ENCODE measurements at places on chromosomes 7 and 10. TPM values are rescaled to one million over a fixed set of nuclear protein-coding genes. Genes with fewer than 3 reads are reported as not detected.
A peak's percentile ranks its signal among the peaks of the same experiment; 100 is the strongest.

POT1 gene
- 38.5 TPM for total RNA-seq

AKR1C8 gene
- 0.09 TPM for total RNA-seq

DNAJB9 gene
- total RNA-seq, result 13.2 TPM

DGKI gene
- 0.33 TPM for total RNA-seq

FGFBP3 gene
- 0.52 TPM for total RNA-seq

DNA sequence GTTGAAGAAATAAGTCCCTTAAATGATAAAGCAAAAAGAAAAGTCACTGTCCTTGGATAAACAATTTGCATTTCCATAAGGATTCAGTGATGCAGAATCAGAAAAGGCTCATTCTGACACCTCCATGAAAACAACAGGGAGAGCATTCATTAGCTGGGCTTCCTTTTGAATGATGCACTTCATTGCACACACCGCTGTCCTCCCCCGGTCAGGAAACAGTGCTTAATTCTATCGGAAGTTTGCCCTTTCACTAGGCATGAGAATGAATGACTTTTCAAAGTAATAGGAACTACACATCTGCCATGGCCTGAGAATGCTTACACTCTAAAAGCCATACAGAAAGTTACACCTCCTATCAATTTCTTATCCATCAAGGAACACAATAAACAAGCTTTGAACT, 4.2 kb downstream of the PCDH15 start:
- H3K4me3 ChIP-seq, result no peak overlapping the region
- H3K27me3 ChIP-seq, result no peaks in the 10 kb centered on the region

GRCh38 chr7:85529201-85529600, 342.3 kb upstream of the SEMA3D start:
- no peak for DNase-seq
- no peaks in the 10 kb centered on the region for H3K36me3 ChIP-seq
- no peak overlapping the region for H3K27ac ChIP-seq

DNA sequence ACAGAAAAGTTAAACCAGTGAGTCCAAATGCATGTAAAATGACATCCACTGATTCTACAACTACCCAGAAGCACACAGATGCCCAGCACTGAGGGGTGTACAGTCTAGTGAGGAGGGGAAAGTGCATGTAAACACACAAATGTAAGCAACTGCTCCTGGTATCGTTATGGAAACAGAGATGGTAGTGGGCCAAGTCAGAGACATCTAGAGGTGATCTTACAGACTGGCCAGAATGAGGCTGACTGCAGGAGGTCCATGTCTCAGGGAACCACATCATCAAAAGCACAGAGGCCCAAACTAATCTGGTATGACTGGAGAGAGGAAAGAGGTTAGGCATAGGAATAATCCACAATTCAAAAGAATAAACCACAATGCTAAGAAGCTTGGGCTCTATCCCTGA, 176.5 kb downstream of the SRPK2 start:
- DNase-seq, result no peak
- H3K4me3 ChIP-seq, result no peak overlapping the region
- H3K4me1 ChIP-seq, result peaks cover 18% of the 10 kb centered on the region

DNA sequence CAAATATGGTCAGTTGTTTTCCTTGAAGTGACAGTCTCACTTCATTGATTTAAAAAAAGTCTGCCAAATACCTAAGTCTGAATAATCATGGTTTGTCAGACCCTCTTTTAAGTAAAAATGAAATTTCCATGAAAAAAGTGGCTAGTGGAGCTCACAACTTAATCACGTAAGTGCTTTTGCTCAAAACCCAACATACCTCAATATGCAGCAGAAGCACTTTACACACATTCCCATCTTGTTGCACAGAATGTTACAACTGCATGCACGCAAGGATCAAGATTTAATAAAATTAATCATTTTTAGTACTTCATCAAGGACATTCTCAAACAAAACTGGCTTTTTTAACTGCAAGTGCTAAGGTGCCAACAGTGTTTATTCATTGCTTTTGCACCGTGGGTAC, 21.6 kb downstream of the EZH2 start:
- peaks cover 4% of the 10 kb centered on the region for H3K4me1 ChIP-seq
- no peak for DNase-seq

DNA sequence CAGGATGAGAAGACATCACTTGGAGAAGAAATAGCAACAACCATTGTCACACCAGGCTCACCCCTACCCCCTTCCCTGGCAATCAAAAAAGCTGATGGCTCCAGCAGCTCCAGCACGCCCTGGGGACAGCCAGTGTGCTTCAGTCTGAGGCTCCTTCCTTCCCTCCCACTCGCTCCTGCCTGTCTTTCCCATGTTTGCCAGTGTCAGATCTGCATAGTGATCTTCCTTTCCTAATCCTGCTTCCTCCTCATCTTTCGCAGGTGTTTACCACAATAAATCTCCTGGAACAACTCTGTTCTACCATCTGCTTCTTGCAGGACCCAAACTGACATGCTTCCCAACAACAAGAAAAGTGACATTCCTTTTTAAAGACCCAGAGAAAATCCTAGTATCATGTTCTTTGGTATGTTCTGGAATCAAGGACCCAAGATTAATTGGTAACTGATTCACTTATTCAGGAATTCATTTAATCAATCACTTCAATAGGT, 57.1 kb downstream of the STEAP1B start:
- H3K27ac ChIP-seq, result no peak overlapping the region
- DNase-seq, result no peak
- no peaks in the 10 kb centered on the region for H3K27me3 ChIP-seq

DNA sequence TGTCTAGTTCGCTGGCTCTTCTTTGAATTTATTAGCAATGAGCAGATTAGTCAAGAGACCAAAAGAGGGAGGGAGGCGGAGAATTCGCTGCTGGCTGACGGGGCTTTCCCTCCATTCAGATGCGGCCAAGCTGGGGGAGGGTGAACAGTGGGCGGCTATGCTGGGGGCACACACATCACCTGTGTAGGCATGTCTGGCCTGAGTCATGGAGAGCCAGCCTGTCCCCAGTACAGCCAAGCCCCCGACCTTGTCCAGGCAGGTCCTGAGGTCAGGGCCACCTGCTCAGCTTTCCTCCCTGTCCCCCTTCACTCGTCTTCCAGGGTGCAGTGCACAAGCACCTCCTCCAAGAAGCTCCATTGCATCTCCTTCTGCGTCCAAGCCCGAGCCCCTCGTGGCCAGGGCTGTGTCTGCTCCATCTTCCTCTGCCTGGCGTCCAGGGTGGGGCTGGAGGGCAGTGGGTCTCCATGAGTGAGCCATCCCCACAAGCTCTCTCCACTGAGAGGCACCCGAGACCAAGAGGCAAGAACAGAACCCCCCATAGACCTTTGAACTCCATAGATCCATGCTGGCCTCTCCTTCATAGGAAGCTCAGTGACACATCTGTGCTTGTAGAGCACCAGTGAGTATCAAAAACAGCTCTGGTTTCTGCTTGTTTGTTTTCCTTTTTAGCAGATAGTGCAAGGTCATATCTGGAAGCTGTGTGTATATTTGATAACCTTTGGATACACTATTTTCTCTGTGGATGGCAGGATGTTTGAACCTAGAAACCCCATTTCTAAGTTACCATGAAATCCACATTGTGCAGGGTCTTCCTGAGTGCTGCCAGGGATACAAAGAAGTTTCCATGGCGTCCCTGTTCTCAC, 1.9 kb upstream of the DEPP1 start:
- DNase-seq, result no peak
- H3K27ac ChIP-seq, result no peak overlapping the region
- H3K4me1 ChIP-seq, result peaks cover 5% of the 10 kb centered on the region

GRCh38 chr10:132536241-132536876, 1.2 kb upstream of the INPP5A start:
- no peaks in the 10 kb centered on the region for H3K36me3 ChIP-seq
- no peak for DNase-seq
- peaks cover 44% of the 10 kb centered on the region for H3K4me1 ChIP-seq
- no peak overlapping the region for H3K27ac ChIP-seq
- H3K4me3 ChIP-seq, result peak overlapping the region; percentile 49

- H3K4me1 ChIP-seq, result no peaks in the 10 kb centered on the region
- H3K27me3 ChIP-seq, result no peaks in the 10 kb centered on the region
- no peak overlapping the region for H3K27ac ChIP-seq
- no peak overlapping the region for H3K4me3 ChIP-seq
These were observed 286.4 kb upstream of the LRRN3 start for GRCh38 chr7:110804501-110804900.

GRCh38 chr7:142434666-142435167, 176.9 kb upstream of the PRSS58 start:
- peaks cover 67% of the 10 kb centered on the region for H3K4me1 ChIP-seq
- H3K27me3 ChIP-seq, result no peaks in the 10 kb centered on the region
- H3K36me3 ChIP-seq, result no peaks in the 10 kb centered on the region
- H3K4me3 ChIP-seq, result no peak overlapping the region
- DNase-seq, result no peak
- peak overlapping the region; percentile 71 for H3K27ac ChIP-seq

GRCh38 chr10:28293236-28294168, 9.4 kb downstream of the MPP7 start:
- H3K4me3 ChIP-seq, result no peak overlapping the region
- no peaks in the 10 kb centered on the region for H3K4me1 ChIP-seq
- H3K27me3 ChIP-seq, result no peaks in the 10 kb centered on the region
- no peak for DNase-seq

- no peaks in the 10 kb centered on the region for H3K4me1 ChIP-seq
- no peak overlapping the region for H3K27ac ChIP-seq
- H3K4me3 ChIP-seq, result no peak overlapping the region
- H3K36me3 ChIP-seq, result peaks cover 11% of the 10 kb centered on the region
- no peaks in the 10 kb centered on the region for H3K27me3 ChIP-seq
These were observed 148.4 kb upstream of the KAT6B start for GRCh38 chr10:74677951-74678350.

DNA sequence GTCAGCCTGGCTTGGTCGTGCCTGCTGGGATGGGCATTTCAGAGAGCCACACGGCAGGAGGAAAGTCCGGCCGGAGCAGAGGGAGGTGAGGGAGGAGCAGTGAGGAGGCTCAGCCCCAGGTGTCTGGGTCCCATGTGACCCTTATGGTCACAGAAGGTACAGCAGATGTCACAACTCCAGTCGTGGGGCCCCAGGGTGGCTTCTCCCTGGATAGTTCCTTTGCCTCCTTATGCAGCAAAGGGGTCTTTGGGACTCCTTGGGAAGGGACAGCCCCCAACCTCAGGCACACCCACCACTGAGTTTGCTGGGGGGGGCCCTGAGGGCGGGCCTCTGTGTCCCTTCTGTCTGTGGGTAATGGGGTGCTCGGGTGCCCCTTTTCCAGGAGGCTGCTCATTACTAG, 19.6 kb upstream of the PRKAG2 start:
- no peak overlapping the region for H3K4me3 ChIP-seq
- H3K27me3 ChIP-seq, result peaks cover 14% of the 10 kb centered on the region
- no peaks in the 10 kb centered on the region for H3K4me1 ChIP-seq
- H3K36me3 ChIP-seq, result no peaks in the 10 kb centered on the region

- H3K36me3 ChIP-seq, result no peaks in the 10 kb centered on the region
- peaks cover 12% of the 10 kb centered on the region for H3K4me1 ChIP-seq
These were observed 20.7 kb downstream of the CCDC3 start for GRCh38 chr10:12980713-12981306.

- peak; percentile 8 for DNase-seq
- no peaks in the 10 kb centered on the region for H3K4me1 ChIP-seq
- no peak overlapping the region for H3K4me3 ChIP-seq
- no peak overlapping the region for H3K27ac ChIP-seq
These were observed 33.6 kb downstream of the SMKR1 start for GRCh38 chr7:129535896-129536295.

GRCh38 chr7:112182749-112183148, 23.4 kb downstream of the DOCK4 start:
- H3K27ac ChIP-seq, result no peak overlapping the region
- H3K36me3 ChIP-seq, result no peaks in the 10 kb centered on the region
- H3K4me1 ChIP-seq, result no peaks in the 10 kb centered on the region
- H3K4me3 ChIP-seq, result no peak overlapping the region
- no peaks in the 10 kb centered on the region for H3K27me3 ChIP-seq

DNA sequence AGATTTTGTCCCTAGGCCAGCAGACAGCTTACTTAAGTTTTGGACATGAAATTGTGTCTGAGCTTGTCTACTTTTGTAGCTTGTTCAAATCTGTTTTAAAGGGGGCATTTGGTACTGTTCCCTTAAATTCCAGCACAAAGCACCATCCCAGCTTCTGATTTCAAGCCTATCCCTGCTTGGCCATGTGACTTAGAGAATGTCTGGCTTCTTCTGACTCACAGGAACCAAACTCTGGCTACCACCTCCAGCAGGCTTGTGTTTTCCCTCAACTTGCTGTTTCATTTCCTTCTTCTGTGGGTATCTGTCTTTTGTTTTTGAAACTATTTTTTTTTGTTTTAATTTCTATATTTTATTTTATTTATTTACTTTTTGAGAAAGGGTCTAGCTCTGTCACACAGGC, 97.9 kb upstream of the FZD8 start:
- DNase-seq, result no peak
- H3K36me3 ChIP-seq, result no peaks in the 10 kb centered on the region
- no peaks in the 10 kb centered on the region for H3K4me1 ChIP-seq

GRCh38 chr10:6840766-6841165, 260.7 kb upstream of the PRKCQ start:
- no peaks in the 10 kb centered on the region for H3K36me3 ChIP-seq
- H3K27ac ChIP-seq, result no peak overlapping the region
- H3K27me3 ChIP-seq, result no peaks in the 10 kb centered on the region
- H3K4me3 ChIP-seq, result no peak overlapping the region
- H3K4me1 ChIP-seq, result no peaks in the 10 kb centered on the region
- DNase-seq, result no peak

GRCh38 chr7:42982604-42983115, 50.5 kb downstream of the MRPL32 start:
- H3K27me3 ChIP-seq, result no peaks in the 10 kb centered on the region
- DNase-seq, result no peak
- no peak overlapping the region for H3K4me3 ChIP-seq
